Activated naive CD4-positive, alpha-beta T cell treated with anti-CD3 and anti-CD28 coated beads, Interleukin-2, amount 50 U/mL, for 16 hours (primary cell): ENCODE measurements at places on chromosomes 7 and 10.

DNA sequence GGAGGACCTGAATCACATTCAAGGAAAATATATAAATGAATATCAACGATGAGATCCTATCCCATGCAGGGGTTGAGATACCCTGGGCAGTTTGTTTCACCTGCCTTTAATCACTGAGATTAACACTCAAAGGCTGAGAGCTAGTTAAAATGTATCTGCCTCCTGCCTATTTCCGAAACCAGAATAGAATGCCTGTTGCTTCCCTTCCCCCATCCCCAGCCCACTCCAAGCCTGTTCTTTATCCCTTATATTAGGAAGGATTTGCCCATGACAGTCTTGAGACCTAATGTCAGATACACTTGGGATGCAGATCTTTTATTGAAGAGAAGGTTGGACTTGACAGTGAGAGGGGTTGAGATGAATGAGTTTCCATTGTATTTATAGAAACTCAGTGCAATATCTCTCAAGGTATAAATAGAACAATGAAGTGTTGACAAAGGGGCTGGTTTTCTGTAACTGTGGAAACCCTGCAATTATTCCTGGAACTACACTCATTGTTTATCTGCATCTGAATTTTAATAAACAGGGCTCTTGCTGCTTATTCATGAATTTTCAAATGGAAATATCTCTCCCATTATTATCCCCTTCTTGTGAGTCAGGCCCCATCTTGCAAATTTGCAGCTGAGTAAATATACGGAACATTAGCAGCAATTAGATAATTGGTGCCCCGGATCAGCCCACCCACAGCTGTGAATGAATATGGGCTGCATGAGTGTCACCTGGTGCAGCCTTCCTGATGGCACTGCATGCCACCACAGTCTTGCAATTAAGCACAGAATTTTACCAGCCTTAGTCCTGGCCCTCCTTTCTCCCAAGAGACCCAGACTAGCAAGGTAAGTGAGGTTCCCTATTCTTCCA is 66.7 kb downstream of the SORCS3 start:
- no peak for DNase-seq

GRCh38 chr10:17004801-17005380 is 124.7 kb downstream of the CUBN start:
- DNase-seq, result no peak

- DNase-seq, result no peak
These were observed 437.3 kb downstream of the PARD3 start for GRCh38 chr10:34377833-34378232.

DNA sequence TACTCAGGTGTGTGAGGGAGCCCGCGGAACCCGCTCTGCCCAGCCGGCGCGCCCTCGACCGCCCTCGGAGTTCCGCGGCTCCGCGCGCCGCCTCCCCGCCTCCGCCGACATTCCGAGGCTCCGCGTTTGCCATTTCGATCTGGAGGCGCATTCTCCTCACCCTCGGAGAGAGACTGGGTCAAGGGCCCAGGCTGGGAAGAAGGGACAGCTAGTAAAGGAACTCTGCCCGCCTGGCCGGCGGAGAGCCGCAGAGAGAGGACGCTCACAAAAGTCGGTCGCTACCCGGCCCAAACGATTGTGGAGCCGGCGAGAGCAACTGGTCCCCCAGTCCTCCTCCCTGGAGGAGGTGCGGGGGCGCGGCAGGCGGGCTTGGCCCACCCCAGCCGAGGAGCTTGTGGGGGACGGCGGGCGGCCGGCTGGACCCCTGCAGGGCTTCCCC is 74.5 kb upstream of the LEP start:
- no peak for DNase-seq

GRCh38 chr7:81484261-81484660 is 285.6 kb downstream of the HGF start:
- DNase-seq, result no peak

- peak; percentile 11 for DNase-seq
These were observed 5.4 kb downstream of the MAFK start for GRCh38 chr7:1535701-1536454.

GRCh38 chr10:95445223-95445836 is 115.8 kb downstream of the SORBS1 start:
- DNase-seq, result no peak

GRCh38 chr10:10542477-10542876 is 475.2 kb upstream of the CELF2 start:
- no peak for DNase-seq

DNA sequence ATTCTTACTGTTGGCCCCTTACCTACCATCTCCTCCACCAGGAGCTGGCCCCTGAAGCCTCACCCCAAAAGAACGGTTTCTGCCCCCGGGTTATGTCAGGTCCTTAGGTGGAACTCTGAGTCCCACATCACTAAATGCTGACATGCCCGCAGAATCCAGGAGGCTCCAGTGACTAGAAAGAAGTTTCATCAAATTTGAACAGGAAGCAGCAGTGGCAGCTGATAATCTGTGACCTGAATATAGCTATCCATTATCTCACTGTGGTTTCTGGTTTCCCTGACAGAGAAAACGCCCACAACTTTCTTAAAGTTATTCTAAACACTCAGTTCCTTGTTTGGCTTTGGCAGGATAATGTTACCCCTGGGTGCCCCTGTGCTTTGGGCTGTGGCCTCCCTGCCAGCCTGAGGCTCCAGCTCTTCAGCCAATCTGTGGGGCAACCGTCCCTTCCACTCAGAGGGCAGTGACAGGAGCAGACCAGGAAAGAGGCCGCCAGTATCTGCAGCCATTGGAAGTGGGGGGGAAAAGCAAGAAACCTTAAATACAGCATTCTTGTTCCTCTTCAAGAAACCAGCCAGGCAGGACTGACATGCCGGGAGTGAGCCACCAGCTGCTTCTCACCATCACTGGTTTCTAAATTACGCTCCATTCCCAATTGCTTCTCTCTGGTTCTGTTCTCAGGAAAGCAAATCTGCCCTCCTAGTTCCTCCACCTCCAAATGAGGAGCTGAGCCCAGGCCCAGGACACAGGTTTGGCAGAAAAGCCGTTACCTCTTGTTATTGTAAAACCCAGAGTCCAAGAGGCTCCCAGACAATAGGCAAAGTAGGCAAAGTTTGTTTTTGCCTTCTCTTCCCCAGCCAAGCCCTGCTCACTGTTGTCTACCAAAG is 41.2 kb upstream of the VCL start:
- no peak for DNase-seq

DNA sequence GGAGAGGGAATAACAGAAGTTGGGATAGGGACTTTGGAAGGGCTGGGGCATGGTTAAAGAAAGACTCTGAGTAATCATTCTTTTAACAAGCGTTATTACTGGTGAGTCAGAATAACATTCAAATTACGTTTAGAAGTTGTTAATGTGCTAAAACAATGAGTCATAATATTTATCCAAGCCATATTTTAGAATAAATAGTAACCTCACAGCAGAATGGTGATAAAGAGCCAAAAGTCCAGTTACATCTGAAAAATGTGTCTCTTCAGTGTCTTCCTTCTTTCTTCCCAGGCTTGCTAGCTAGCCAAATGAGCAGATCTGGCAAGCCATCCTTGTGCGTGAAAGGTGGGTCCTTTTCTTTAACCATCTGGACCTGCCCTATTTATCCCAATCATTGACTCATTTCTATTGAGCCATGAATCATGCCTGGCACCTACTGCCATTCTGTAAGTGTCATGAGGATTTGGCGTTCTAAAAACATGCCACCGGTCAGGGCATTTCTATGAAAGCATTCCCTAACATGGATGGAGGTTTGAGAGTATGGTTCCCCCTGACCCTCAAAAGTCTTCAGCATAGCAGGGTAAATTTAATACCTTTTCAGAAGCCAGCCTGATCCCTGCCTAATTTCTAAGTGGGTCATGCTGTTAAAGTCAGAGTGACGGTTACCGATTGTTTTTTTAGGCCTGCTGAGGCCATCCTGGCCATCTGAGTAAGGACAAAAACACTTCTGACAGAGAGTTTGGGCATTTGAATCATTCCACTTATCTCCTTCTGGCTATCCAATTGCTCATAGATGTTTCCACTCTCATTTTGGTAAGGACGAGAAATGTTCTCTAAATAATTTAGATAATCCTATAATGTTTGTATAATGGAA is 26.9 kb downstream of the MYPN start:
- DNase-seq, result no peak

- DNase-seq, result no peak
These were observed 8.7 kb downstream of the CPXM2 start for GRCh38 chr10:123882681-123883445.

DNA sequence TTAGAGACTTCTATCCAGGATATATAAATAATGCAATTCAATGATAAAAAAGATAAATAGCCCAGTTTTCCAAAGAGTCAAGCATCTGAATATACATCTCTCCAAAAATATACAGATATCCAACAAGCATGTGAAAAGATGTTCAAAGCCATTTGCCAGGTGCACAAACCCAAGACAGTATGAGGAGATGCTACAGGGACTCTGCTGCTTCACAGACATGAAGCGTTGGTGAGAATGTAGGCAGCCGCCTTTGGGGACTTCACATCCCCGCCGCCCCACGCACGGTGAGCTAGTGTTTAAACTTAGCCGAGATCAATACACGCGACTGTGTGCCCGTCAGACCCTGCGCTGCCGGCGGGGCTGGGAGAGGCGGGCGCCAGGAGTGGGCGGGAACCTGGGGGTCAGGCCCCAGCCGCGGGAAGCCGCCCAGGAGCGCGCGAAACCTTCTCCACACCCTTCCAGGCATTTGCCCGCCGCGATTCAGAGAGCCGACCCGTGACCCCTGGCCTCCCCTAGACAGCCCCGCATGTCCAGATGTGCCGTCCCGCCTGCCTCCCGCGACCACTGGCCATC is 927 bp upstream of the ALOX5 start:
- peak; percentile 20 for DNase-seq

- no peak for DNase-seq
These were observed 1.8 kb downstream of the LRRC17 start for GRCh38 chr7:102914585-102914984.

GRCh38 chr7:98913026-98913425 is 34.7 kb downstream of the TRRAP start:
- no peak for DNase-seq

- DNase-seq, result no peak
These were observed 10.4 kb downstream of the VCL start for GRCh38 chr10:74008212-74008731.

DNA sequence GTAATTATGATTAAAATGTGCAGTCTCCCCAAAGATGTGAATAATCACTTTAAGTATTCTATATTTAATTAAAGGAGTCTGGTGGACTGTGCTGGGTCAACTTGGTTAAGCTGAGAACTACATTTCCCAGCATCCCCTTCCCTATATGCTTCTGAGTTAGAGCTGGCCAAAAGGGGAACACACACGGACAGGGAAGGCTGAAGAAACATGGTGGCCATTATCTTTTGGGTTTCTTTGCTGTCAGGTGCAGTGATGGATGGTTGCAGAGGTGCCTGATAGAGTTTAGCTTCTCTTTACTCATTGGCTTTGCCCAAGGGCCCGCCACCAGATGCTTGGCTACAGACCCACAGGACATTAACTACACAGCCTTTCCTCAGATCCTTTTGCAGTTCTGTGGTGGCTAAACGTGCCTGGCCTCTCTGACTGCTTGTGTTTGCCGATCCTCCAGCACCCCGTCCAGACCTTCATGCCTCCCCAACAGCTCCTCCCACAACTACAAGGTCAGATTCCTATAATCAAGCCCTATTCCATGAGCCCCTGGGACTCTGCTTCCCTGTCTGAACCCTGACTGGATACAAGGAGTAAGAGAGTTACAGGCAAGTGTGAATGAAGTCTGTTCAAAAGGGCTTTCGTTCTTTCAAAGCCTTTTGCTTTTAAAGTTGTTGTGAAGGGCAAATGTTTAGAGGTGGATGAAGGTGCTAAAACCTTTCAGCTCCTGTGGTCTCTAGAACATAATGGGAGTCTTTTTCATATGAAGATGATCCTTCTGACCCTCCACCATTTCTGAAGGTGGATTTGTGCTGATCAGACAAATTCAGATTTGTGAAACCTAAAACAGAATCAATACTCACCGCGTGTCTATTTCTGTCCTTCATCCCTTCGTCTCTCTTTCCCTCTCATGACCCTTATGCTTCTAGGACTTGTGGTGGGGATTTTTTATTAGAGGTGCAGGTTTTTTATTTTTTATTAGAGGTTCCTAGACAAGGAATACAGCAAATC is 21.5 kb downstream of the BUB3 start:
- DNase-seq, result no peak

DNA sequence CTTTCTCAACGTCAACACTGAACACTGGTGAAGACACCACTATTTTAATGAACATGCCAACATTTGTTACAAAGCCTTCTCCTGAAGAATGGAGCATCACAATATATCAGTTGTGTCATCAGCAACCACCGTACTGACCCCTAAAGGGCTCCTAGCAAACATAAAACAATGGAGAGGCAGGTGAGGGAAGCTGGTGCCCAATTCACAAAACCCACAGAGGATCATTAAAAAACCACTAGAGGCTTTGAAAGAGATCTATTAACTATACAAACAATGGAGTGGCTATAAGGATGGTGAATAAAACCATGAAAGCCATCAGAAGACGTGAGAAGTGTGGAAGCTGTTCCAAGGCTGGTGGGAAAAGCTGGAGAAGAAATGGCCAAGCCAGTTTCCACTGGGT is 150.8 kb downstream of the FAM107B start:
- no peak for DNase-seq

GRCh38 chr7:55265836-55266642 is 99.1 kb upstream of the LANCL2 start:
- no peak for DNase-seq

DNA sequence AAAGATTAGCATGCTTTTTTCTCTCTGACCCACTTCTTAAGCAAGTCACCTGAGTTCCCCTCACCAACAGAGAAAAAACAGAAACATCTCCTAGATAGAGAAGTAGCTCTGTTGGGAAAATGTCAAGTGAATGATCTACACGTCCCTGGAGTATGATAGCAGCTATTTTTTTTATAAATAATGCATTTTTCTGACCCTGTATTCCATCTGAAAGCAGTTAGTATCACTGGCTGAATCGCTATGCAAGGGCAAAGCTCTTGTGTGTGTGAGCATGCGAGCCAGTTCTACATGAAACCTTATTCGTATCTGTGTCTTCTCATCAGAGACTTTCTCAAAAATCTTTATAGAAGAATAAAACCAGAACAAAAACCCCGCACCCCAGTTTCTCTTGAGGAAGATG is 8.2 kb downstream of the ANKMY2 start:
- DNase-seq, result no peak

GRCh38 chr10:121677880-121678279 is 79.6 kb upstream of the FGFR2 start:
- DNase-seq, result no peak

- no peak for DNase-seq
These were observed 754.2 kb downstream of the GRID1 start for GRCh38 chr10:85612378-85612775.

- DNase-seq, result no peak
These were observed 51.7 kb downstream of the XRCC2 start for GRCh38 chr7:152624228-152624627.

- DNase-seq, result no peak
These were observed 20.4 kb downstream of the GNG11 start for GRCh38 chr7:93941945-93942344.
